ENCODE measurements at places on chromosomes 7 and 10.

- DNase-seq: no peak
These were observed 86.8 kb downstream of the SORBS1 start for GRCh38 chr10:95474228-95475002.

DNA sequence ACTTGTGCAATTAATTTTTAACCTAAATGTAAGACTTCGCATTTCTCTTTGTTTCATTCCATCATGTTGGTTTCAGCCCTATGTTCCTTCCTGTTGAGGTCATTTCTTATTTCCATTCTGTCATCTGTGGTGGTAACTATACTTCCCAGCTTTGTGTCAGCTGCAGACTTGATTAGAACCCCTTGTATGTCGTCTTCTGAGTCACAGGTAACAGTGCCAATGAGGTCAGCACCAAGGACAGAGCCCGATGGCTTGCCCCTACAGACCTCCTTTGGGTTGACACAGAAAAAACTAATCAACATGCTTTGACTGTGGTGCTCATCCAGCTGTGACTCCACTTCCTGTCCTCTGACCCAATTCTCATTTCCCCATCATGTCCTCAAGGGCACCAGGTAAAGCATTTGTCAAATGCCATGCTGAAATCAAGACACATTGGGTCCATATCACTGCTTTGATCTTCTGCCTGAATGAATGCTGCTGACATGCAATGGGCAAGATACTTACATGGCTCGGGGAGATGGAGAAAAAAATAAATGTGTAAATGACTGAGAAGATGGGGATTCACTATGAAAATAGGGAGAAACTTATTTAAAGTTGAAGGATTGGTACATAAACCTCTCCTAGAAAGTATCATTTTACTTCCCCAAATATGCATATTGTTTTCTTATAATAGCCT lies 25.6 kb upstream of the CRTAC1 start:
- no peak for DNase-seq

DNA sequence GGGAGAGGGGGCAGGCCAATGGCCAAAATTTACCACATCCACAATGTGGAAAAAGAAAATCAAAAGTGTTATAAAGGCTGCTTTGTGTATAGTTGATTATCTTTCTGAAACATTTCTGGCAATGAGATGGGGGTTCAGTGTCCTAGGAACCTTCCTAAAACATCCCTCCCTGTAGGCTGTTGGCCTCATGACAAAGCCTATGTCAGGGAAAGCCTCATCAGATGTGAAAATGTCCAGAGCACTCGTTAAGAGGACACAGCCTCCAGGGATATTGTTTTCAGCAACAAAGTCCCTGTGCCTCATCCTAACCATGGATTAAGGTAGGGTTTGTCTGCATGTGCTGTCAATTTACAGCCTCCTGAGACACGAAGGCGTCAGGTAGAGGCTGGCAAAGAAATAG lies 17.0 kb downstream of the SUN3 start:
- no peak for DNase-seq

- DNase-seq: no peak
These were observed 3.0 kb upstream of the TECPR1 start for GRCh38 chr7:98254951-98255610.

- DNase-seq: peak; percentile 17
These were observed 46.6 kb downstream of the CCSER2 start for GRCh38 chr10:84375011-84375410.

GRCh38 chr7:137882806-137883205 lies 36.0 kb upstream of the DGKI start:
- no peak for DNase-seq

DNA sequence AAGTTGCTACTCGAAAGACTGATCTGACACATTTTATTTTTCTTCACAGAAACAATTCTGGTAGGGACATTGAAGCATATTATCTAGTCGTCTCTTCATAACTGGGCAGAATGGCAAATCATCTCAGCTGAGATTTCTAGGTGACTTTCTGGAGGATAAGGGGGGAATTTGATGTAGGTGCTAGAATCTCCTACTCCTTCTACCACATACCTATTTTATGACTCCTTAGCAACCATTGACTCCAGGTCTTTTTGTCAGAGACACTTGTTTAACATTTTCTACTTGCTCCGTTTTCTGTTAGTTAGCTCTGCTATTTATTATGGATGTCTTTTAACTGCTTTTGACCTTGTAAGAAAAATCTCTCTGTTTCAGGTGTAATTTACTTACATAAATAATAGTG lies 380.9 kb upstream of the SEMA3C start:
- DNase-seq: no peak

DNA sequence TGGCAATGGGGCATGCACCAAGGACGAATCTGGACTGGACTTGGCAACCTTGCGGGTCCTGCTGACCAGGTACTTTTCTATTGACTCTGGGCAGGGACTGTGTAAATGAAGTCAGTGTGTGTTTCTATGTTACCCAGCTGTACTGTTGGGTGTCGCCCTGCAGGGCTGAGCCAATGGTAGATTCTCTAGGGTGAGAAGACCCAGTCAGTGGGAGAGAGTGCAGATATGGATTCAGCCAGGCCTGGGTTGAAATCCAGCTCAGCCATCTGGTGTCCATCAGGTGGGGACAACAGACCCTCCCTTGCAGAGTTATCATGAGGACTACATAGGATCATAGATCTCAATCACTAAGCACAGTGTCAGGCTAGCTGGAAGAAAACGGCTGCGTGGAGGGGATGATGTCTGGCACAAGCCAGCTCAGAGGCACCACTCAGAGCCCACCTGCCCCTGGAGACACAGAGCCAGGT lies 4.9 kb upstream of the PPIF start:
- no peak for DNase-seq

DNA sequence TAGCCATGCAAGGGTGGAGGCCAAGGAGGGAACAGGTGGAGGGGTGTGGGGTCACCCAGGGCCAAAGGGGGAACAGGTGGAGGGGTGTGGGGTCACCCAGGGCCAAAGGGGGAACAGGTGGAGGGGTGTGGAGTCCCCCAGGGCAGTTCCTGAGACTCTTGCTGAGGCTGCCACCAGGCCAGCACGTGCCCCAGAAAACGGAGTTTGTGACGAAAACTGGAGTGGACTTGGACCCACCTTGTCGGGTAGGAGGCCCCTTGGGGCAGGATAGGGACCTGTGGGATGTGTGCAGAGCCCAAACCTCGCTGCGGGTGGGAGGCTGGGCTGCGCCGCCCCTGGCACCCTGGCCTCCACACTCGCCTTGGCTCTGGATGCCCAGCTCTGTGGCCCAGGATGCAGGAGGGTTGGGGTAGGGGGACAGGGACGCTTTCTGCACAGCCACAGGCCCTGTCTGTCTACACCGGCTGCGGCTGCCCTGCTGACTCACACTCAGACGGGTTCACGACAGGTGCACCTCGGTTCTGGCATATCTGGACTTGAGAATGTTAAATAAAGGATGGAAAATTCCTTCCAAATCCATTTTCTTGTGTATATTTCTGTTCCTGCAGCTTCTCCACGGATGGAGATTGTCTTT lies 562 bp upstream of the ADGRA1 start:
- DNase-seq: no peak

DNA sequence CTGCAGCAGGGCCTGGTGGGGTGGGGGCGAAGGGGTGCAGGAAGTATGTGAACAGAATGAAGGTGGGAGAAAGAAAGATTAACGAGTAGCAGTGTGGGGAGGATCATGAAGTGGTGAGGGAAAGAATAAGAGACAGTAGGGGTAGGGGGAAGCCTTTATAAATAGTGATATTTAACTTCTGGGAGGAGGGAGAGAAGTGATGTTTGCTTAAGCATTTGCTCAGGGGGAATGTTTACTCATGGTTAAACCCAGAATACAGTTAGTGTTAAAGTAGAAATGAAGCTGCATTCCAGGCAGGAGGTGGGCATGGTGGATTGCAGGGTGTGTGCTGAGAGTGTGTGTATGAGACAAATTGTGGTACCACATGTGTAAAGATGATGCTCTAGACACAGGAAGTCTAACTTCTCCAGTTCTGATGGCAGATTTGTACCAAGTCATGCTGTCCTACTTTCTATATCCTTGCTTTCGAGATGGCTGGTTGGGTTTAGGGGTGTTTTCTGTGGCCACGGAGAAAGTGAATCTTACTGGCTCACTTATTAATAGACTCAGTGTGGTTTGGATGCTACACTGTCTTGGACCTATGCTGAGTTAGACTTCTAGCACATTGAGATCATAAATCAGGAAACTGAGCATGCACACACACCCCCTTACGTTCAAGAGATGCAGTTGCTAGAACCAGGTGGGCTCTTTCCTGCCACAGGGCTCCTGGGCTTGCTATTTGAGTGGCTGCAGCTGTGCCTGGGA lies 10.6 kb upstream of the DNMBP start:
- peak; percentile 27 for DNase-seq

- DNase-seq: no peak
These were observed 370.8 kb downstream of the EXOC4 start for GRCh38 chr7:133623721-133624120.

DNA sequence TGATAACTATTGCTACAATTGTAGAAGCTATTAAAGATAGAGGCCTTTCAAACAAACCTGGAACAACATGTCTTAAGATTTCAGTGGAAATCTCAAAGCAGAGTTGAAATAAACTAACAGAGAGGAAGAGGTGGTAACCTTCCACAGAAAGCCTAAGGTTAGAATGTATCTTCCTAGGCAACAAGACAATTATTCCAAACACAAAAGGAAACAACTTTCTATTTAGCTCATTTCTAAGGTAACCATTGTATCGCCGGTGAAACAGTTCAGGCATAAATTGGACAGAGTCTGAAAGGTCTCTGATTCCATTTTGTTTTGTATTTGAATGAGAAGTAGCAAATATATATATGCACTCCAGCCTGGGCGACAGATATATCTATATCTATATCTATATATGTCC lies 30.7 kb upstream of the HYCC1 start:
- no peak for DNase-seq

DNA sequence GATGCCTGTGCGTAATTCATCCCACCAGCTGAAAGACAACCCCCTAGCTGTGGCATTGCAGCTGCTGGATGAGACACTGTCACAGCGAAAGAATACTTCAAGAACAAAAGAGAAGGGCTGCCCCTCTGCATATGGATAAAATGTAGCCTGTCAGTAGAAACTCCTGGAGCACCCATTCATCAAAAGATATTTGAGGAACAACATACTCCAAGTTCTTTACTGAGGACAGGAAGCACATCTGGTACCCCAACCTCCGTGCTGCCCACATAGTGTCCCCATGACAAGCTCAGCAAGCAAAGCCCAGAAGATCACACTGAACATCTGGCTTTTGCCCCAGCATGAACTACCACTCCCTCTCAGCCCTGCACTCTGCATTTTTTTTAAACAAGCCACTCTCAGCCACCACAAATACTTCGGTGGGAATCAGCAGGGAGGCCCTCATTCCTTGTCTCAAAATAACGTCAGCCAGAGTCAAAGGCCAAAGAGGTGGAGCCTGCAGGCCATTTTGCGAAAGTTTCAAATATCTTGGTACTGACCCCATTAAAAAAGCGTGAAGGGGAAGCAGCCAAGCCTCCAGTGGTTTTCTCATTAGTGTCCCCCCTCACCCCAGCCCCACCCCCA lies 1.7 kb downstream of the CREB3L2 start:
- DNase-seq: no peak

DNA sequence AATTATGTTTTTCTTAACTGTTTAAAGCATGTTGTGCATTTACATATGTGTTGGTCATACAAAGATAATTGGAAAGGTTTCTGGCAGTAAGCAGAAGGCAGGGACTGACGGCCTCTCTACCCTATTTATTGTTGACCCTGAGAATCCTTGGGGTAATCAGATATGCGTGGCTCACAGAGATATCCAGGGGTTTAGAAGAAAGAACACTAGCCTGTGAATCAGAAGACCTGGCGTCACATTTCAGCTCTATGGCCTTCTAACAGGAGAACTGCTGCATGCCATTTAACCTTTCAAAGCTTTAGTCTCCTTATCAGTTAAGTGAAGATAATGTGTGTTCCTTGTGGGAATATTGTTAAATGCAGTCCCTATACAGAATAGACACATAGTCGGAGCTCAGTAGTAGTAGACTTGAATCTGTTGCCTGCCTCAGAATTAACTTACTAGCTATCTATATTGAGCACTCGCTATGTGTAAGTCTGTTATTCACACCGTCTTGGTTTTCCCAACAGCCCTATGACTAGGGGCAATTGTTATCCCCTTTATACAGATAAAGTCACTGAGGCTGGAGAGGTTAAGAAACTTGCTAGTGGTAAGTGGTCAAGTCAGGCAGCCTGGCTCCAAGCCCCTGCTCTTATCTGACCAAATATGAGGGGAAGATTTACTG lies 129.6 kb upstream of the ANKRD1 start:
- DNase-seq: no peak

DNA sequence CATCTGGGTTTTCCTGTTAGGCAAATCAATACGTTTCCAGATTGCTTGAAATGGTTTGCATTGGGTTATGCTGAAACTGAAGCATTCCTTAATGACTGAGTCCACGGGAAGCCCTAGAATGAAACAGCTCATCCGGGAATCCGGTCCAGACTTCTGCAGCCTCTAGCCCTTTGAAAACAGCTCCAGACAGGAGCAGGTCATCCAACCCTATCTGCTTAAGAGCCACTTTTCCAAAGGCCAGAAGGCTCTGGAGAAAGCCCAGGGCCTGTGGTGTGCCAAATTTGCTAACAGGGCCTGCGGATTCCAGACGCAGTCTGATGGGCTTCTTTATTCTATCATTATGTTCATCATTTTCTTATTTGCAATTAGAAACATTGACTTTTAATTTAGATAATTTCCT lies 265.4 kb downstream of the SKIDA1 start:
- no peak for DNase-seq

- peak; percentile 39 for DNase-seq
These were observed 54.9 kb downstream of the AKAP9 start for GRCh38 chr7:91995391-91996105.

DNA sequence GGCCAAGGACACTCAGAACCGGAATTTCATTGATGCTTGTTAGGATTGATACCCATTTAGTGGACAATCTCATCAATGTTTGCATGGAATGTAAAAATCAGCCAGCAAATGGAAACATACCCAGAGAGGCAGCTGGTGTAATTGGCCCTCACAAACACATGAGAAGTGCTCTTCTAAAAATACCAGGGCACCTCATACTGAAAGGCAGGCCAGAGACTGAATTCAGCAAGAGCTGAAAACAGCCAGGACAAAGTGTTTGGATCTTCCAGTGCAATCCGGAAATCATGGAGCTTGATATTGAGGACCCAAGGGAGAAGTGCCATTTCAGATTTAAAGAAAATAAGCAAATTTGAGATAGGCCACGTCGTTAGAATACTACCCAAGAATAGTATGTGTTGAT lies 498.6 kb downstream of the GALNT17 start:
- DNase-seq: no peak

- no peak for DNase-seq
These were observed 248.7 kb downstream of the NEBL start for GRCh38 chr10:20648263-20648874.

- no peak for DNase-seq
These were observed 100.0 kb downstream of the RNF216 start for GRCh38 chr7:5681423-5681822.

GRCh38 chr7:30423788-30424505 lies 54.6 kb downstream of the NOD1 start:
- DNase-seq: no peak

GRCh38 chr10:129792141-129792540 lies 171.9 kb downstream of the EBF3 start:
- DNase-seq: no peak
